ENCODE measurements at places on chromosomes 5 and 9.

- DNase-seq, result peak; percentile 3
These were observed 855.2 kb downstream of the MAT2B start for GRCh38 chr5:164360589-164360988.

GRCh38 chr5:322942-323879, 1.7 kb downstream of the AHRR start:
- DNase-seq, result peak; percentile 50

DNA sequence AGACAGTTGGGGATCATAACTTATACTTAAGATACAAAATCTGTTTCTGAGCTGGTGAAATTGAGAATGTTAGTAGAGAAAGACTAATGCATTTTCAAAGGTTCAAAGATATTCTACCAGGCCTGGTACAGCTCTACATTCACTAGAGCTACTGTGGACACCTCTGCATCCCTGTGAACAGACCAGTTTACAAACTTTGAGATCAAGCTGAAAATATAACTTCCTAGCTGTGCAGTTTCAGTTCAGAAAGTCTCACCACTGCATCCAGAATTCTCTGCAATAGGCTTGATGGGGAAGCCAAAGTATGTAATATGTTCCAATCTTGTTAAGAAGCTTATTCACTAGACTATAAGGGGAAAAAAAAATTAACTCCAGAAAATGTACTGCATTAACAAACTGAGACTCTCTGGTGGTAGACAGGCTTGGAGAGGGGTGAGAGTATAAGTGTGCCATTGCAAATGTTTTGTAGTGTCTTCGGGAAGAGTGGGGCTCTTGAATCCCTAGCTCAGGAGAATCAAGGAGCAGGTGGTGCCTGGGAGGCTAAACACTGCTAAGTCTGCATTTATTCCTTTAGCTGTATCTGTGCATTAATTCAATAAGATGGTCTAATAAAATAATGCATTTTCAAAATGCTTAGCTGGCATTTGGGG, 671.9 kb downstream of the NR2F1-AS1 start:
- DNase-seq, result no peak

DNA sequence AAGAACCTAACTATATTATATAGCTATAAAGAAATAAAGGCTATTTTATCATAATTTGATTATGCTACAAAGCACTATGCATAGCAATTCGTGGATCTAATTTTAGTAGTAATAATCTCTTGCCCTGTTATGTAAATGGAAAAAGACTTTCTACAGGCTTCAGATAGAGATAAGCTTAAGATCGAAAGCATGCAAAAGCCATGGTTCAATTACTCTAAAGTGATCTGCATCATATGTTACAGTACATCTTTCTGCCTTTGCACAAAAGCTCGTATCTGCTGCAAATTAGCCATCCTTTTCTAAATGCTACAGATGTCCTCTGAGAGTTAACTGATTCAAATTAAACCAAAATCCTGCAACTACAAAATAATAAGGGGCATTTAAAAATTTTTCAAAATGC, 234.8 kb upstream of the TMEM161B start:
- no peak for DNase-seq

GRCh38 chr9:115164511-115164974, 46.6 kb upstream of the TNC start:
- DNase-seq, result peak; percentile 57

- no peak for DNase-seq
These were observed 61.1 kb downstream of the SPATA31C2 start for GRCh38 chr9:88077071-88077617.

All from AG10803 (cell line).